Glutamatergic neuron (in vitro differentiated cells): ENCODE measurements at places on chromosomes 12 and 14.

DNA sequence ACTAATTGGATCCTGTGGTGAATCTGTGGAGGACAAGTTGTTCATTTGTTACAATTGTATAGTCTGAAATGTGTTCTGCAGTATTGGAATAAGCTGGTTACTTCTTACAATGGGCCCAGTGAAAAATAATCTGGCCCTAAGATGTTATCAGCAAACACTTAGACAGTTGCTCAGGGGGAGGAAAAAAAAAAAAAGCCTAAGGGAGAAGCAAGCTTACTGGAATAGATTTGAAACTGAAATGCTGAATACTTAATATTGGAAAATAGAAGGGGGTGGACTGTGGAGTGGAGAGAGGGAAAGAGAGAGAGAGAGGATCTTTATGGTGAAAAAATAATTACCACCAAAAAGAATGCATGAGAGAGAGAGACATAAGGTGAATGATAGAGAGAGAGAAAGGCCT, 4.0 kb downstream of the FOXG1 start:
- DNase-seq = no peak

DNA sequence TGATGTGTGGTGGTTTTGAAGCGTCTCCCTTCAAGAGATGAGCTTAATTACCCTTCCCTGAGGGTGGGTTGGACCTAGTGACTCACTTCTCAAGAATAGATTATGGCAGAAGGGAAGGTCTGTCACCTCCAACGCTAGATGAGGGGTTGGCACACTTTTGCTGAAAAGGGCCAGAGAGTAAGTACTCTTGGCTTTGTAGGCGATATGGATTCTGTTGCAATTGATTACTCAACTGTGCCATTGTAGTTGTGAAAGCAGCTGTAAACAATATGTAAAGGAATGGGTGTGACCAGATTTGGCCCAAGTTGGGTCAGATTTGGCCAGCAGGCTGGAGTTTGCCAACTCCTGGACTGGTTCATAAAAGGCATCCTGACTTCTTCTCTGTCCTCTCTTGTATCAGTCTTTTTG, 53.3 kb downstream of the SMIM41 start:
- no peak for DNase-seq

- DNase-seq = no peak
Measured at GRCh38 chr14:104085889-104086201, 345 bp downstream of the ASPG start.

DNA sequence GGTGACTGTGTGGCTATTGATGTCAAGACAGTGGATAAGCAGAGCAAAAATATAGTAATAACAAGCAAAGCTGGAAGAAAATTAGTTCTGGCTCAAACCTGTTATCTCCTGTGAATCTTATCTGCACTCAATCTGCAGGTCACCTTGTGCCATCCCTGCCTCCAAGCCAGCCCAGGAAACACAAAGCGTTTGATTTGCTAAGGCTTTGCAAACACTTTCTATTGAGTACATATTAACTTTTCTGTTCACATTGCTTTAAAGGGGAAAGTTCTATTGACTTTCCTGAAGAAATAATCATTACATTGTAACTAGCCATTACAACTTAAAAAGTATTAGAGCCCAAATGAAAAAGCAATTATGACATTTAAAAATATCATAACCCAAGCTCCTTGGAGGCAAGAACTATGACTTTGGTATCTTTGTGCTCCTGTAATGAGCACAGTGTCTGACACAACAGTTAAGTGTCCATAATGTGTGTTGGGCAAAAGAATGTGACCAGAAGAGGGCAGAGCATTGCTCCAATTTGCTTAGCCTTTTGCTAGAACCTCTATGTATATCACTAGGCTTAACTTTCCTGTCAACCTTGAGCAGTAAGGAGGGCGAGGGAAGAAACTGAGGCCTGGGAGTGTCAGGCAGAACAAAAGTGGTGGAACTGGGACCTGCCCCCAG, 24.7 kb downstream of the SERPINA3 start:
- no peak for DNase-seq

DNA sequence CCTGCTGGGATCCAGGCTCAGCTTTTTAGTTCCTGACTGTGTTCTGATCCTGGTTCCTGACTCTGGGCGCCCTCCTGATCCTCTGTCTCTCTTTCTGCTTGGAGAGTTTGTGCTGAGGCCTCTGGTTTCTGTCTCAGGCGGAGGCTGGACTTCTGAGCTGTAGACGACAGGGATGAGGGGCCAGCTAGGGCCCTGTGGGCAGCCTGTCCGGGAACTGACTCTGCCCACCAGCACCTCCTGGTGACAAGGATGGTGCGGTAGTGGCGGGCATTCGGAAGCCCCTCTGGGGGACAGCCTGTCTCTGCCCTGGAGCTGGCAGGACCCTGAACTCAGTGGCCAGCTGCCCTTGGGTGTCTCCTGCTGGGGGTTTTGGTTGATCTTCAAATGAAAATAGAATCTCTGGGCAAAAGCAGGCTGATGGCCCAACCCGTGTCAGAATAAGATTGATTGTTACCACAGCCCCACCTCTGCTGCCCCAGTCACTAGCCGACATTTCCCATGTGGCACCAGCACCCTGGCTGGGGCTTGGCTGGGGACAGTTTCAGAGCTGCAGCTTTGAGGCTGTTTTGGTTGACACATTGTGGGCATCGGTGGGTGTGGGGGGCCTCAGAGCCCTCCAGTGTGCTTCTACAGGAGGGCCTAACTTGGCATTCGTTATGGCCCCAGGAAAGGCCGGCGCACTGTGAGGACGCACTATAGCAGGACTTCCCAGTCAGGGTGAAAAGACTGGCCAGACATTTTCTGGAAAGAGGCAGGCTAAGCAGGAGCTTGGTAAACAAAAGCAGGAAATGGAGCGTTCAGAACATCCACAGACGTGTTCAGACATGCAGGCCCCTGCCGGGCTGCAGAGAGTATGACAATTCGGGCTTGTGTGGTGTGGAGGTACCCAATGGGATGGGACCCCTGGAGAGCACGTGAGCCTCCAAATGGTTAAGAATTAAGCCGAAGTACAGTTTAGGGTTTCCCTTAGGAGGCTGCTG, 16.2 kb downstream of the KRT80 start:
- peak; percentile 14 for DNase-seq

- no peak for DNase-seq
Measured at GRCh38 chr12:18861287-18861858, 123.5 kb downstream of the CAPZA3 start.

DNA sequence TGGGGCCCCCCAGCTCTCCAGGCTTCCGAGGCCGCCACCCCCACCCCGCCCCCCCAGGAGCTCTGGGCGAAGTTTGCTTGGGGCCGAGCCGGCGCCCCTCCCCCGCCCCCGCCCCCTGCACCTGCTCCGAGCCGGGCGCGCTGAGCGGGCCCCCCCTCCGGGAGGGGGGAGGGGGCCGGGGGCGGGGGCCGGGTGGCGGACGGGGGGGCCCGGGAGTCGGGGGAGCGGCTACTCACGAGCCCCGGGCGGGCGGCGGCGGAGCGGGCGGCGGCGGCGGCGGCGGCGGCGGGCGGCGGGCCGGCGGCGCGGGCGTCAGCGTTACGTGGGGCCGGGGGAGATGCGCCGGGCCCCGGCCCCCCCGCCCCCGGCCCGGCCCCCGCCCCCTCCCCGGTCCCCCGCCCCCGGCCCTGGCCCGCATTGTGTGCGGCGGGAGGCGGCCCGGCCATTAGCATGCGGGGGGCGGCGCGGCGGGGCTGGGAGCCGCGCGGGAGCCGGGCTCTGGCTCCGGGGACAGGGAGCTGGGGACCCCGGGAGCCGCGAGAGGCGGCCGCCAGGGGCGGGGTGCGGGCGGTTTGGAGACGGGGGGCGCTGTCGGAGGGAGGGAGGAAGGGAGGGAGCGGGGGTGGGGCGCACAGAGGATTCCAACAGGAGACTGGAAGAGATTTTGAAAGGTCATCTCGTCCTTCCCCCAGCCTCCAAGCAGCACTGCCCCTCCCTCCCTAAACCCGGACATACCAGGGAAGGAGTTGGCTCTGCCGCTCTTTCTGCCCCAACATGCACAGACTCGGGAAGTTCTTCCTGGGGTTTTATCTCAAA, at the start of gene ZNF219:
Gene ZNF219 (minus strand): TSS at position 580 of the 816 bp plus-strand sequence. CDS start 5,064 bp downstream, outside the sequence.
- peak; percentile 80 for DNase-seq

DNA sequence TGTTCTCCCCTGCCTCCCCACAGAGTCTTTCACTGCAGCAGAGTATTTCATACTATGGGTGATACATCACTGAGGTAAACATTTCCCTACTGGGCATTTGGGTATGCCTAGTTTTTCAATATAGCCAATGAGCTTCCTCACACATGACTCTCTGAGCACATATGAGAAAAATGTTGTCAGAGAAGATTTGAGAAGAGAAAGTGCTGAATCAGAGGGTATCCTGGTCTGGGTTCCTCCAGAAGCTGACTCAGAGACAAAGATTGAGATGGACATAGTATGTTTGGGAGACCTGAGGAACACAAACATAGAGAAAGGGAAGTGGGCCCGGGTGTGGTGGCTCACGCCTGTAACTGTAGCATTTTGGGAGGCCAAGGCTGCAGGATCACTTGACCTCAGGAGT, 12.6 kb downstream of the SLC8B1 start:
- no peak for DNase-seq

- DNase-seq = no peak
Measured at GRCh38 chr14:71121711-71122110, 214.5 kb downstream of the PCNX1 start.

DNA sequence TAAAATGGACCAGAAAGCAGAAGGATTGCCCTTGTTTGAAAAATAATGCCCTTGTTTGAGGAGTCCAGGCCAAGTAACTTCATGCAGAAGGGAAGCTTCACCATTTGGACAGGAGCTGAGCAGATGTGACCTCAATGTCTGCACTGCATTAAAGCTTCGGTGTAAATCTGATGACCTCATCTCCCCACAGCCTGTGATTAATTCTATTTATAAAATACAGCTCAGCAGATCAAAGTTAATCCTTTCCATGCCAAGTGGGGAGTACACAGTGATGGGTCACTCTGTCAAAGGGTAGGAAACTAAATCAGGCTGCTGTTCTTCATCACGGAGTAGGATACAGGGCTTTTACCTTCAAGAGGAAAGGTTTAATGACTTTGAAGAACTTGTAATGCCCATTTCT, 533.7 kb downstream of the RPS29 start:
- no peak for DNase-seq

DNA sequence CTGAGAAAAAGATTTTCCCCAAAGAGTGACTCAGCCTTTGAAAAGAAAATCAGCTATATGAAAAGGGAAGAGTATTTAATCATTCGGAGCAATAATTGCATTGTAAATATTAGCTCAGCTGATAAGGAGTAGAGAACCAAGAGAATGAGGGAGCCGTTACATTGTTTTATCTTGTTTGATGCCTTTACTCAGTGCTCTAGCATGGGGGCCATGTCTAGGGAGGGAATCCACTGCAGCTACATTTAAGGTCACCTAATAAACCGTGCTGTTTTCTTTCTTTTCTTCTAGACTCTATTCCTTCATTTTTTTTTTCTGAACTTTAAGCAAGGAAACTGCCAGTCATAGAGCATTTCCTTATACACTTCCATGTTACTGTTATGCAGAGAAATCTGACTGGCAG, 447.0 kb downstream of the DIO2 start:
- no peak for DNase-seq

GRCh38 chr12:30211743-30212142, 428.0 kb upstream of the TMTC1 start:
- DNase-seq = no peak
